ENCODE measurements at places on chromosomes 2 and 18.

DNA sequence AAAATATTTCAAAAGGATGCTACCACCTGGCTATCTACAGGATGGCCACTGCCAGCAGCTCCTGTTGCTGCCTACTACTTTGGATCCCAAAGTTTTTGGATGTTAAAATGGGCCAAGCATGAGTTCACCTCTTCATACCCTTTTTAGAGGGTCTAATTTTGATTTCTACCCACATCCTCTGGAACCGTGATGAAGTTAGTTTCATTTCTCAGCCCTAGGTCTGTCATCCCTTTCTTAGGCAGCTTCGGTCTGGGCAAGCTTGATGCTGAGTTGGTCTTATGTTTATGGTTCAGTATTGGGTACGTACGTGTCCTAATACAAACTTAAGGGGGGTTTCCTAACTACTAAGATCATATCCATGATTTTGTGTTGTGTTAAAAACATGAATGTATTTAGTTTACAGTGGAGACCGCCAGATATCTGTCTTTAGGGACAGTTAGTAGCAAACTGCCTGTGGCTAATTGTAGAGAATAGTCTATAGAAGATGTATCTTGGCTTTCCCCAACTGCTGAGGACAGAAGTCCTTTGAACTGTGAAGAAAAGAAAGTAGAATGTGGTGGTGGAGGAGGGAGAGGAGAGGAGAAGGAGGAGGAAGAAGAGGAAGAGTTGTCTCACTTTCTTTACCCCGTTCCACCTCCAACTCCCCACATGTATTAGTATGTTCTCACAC lies 184.9 kb downstream of the UBE2E3 start:
- DNase-seq: no peak

- DNase-seq: no peak
Observed at GRCh38 chr2:146251328-146251727, 1593.5 kb upstream of the ACVR2A start.

- no peak for DNase-seq
Observed at GRCh38 chr2:4486971-4487370, 783.6 kb downstream of the DCDC2C start.

DNA sequence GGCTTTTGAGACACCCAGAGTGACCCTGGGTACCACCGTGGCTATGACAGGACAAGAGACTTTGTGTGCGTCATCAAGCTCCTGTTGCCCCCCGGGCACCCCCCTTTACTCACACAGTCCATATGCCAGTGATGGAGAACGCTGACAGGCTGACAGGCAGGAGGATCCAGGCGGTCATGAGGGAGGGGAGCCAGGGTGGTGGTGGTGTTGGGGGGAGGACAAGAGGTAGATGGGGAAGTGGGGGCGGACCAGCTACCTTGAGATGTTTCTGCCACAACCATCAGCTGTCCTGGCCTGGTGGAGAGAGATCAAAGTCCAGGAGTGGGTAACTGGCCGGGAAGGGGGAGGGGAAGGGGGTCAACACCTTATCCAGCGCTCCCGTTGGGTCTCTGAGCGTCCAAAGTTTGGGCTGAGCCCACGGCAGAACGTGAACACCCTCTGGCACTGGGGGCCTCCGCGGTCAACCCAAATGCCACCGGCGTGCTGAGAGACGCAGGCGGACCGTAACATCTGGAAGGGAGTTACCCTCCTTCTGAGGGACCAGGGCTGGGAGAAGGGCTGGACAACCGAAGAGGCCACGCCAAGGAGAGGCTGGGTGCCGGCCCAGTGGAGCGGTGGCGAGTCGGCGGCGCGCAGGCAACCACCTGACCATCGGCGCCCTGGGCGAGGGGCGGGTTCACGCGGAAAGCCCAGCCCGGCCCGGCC lies 575 bp downstream of the TMEM150A start:
- DNase-seq: no peak

All from HS-5 (cell line).